ENCODE measurements at places on chromosomes 6 and 20.

DNA sequence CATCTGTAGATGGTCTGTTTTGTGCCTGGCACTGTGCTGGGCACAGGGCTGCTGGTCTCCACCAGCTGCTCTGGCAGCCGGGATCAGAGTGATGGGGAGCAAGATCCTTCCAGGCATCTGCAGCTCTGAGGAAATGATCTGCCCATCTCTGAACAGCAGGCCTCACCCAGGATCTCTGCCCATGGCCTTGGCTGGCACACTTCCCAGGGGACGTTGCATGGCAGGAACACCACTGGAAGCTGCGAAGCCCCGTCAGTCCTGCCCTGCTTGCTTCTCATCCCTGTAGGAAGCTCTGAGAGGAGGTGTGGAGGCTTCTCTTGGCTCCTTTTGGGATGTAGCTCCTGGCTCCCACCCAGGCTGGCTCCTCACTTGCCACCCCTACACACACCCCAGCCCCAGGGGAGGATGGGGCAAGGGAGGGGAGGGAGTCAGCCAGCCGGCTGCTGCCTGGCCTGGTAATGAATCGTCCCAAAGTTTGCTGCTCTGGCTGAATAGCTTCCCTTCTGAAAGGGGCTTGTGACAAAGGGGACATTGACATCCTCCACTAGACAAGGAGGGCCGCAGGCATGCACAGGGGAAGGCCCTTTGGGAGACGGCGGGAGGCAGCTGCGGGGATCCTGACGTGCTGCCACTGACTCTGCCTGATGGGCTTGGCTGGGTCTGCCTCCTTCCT, 108.9 kb downstream of the VEGFA start:
- DNase-seq, result no peak

GRCh38 chr20:39083761-39084160, 121.6 kb downstream of the DHX35 start:
- no peak for DNase-seq

- no peak for DNase-seq
These were observed 226.9 kb downstream of the TBC1D7 start for GRCh38 chr6:13101409-13101808.

- peak; percentile 96 for DNase-seq
These were observed 98.9 kb upstream of the ZNF217 start for GRCh38 chr20:53692465-53693067.

DNA sequence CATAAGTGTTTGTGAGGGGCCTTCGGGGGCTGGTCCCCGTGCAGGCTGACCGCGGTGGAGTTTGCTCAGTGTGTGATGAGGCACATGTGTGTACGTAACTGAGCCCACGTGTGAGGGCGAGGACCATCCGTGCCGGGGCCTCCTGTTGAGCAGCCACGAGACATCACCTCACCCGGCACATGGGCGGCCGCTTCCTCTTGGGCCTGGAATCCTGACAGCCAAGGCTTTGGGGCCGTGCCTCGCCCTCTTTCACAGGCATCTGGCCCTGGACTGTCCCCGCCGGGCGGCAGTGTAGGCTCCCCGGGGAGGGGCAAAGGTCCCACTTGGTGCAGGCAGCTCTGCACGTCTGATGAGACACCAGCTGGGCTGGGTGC, 202.3 kb downstream of the DLL1 start:
- DNase-seq, result no peak

- DNase-seq, result no peak
These were observed 56.5 kb upstream of the DST start for GRCh38 chr6:56699066-56699654.

DNA sequence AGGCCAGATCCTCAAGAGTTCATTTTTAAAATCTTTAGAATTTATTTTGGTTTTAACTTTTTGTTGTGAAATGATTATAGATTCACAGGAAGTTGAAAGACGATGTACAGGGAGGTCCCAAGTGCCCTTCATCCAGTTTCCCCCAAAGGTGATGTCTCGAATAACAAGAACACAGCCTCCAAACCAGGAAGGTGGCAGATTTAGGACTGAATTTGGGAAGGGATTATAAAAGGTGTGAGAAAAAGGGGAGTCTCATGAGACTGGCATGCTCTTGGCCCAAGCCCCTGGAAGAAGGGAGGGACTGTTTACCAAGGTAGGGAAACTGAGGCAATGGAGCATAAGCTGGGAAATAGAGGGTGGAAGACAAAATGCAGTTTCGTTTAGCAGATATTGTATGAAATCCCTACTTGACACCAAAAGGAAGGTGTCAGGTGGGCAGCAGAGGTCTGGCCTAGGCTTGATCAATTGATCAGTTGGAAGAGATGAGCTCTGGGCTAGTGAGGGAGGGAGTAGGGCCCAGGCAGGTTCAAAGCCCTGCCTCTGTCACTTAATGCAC, 81.2 kb downstream of the BMP7 start:
- DNase-seq, result no peak

DNA sequence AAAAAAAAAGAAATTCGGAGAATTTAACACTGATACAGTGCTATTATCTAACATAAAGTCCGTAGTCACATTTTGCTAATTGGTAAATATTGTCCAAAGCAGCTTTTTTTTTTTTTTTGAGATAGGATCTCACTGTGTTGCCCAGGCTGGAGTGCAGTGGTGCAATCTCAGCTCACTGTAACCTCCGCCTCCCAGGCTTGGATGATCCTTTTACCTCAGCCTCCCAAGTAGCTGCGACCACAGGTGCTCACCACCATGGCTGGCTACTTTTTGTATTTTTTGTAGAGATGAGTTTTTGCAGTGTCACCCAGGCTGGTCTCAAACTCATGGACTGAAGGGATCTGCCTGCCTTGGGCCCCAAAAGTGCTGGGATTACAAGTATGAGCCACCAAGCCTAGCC, 15.9 kb downstream of the MTO1 start:
- no peak for DNase-seq

- DNase-seq, result peak; percentile 22
These were observed 4.0 kb downstream of the VARS1 start for GRCh38 chr6:31791324-31792089.

Measured in fibroblast of lung (primary cell).